ENCODE measurements at places on chromosomes 3 and 15. TPM values are rescaled to one million over a fixed set of nuclear protein-coding genes. Genes with fewer than 3 reads are reported as not detected.

GRCh38 chr3:57856675-57857074, 100.6 kb downstream of the SLMAP start:
- no peak for DNase-seq

DNA sequence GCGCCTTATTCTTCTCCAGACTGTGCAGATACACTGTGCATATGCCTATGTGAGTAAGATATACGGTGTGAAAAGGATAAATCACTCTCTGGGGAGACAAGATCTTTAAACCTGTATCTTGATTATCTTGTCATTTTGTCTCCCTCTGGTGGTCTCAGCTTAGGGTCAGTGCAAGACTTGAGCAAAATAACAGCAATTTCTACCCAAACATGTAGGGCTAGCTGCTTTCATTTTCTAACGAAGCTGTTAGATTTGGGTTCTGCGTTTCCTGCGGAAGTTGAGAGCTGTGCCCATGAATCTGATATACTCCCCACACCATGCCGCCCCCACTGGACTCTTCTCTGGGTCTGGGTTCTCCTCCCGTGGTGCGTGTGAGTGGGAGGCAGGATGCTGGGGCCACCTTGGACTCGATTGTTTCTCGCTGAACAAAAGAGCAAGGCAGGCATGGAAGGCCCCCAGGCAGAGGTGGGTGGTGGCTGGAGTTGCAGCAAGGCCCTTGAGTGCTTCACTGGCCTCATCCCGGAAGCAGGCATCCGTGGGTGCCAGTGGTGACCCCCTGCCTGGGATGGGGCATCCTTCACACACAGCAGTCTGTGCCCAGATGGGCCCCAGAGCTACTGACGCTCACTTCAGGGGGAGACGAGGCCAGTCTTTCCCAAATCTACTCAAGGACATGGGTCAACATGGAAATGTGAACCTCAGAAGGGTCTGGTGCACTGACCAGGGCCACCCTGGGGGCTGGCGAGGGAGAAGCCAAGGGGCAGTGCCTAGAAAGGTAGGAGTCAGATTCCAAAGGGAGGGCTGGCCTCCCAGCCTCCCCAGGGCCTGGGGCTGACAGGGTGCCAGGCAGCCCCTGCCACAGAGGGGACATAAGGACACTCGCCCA, 179.6 kb downstream of the NSMCE3 start:
- no peak for DNase-seq

- DNase-seq, result no peak
Observed at GRCh38 chr3:127288921-127289705, 1.3 kb upstream of the PRR20G start.

GRCh38 chr3:61657689-61658088, 96.3 kb downstream of the PTPRG start:
- no peak for DNase-seq

CHRNA5 gene
- total RNA-seq, result not detected

TERC gene
- total RNA-seq, result 433 TPM

TMEM212 gene
- not detected for total RNA-seq

CMTM8 gene
- 4.7 TPM for total RNA-seq

- DNase-seq, result no peak
Observed at GRCh38 chr3:130341388-130341787, 4.1 kb upstream of the COL6A5 start.

GRCh38 chr3:21889166-21889565, 138.2 kb upstream of the ZNF385D start:
- DNase-seq, result no peak

GRCh38 chr15:101451266-101451799, 38.2 kb downstream of the PCSK6 start:
- peak; percentile 62 for DNase-seq
